ENCODE measurements at places on chromosomes 13 and 19.

DNA sequence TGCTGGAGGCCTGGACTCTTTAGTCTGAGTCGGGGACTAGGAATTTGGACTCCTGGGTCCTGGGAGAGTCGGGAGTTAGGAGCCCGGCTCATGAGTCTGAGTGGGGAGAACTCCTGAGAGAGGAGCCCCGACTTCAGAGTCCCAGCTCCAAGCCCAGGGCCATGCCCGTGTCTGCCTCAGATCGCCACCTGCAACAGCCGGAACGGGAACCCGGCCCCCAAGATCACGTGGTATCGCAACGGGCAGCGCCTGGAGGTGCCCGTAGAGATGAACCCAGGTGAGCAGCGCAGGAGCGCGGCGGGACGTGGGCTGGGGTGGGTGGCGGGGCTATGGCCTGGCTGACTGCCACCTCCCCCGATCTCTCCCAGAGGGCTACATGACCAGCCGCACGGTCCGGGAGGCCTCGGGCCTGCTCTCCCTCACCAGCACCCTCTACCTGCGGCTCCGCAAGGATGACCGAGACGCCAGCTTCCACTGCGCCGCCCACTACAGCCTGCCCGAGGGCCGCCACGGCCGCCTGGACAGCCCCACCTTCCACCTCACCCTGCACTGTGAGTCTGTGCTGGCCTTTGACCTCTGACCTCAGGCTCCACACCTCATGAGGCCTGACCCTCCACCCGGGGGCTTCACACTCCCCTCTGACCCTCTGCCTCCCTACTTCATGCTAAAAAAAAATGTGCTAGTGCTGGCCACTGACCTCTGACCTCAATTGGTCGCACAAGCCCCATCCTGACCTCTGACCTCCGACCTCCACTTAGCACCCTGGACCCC lies 4.4 kb downstream of the BCAM start:
- no peak for DNase-seq

DNA sequence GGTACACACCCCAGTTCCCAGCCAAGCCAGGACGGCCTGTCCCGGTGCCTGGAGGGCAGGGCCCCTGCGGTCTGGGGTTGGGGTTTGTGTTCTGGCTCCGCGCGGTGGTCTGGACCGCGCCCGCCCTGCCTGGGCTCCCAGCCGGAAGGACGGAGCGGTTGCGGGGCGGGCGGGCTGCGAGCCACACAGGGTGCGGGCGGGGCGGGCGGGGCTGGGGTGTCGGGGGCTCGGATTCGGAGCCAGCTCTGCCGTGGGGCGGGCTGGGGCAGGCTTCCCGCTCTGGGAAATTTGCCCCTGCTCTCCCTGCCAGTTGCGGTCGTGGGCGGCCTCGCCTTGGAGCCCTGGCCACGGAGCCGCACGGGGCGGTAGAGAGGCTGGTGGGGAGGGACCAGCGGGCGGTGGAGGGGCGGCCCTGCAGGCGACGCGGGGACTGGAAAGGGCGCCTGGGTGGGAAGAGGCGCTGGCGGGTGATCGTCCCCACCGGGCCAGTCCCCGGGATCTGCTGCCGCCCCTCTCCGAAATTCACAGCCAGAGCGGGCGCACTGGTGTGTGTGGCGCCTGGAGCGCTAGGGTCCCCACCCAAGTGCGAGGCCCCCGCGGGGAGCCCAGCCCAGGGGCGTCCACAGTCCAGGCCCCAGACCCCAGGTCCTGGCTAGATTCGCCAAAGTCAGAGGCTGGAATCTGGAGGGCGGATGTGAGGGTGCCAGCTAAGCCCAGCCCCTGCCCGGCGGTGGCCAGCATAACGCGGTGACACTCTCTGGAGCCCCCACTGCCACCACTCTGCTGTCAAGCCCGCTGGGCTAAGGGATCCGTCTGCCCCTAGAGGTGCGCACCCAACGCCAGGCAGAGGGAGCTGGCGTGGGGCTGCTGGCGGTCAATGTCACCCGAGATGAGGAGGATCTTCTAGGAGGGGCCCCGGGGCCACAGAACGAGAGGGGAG lies 11.0 kb upstream of the ZNF492 start:
- no peak for DNase-seq

GRCh38 chr19:51142119-51142518 lies at the start of gene SIGLEC7:
Gene SIGLEC7, plus strand, starts transcription at chr19:51142301. Its CDS starts 69 bp downstream, at chr19:51142370.
- DNase-seq, result no peak

DNA sequence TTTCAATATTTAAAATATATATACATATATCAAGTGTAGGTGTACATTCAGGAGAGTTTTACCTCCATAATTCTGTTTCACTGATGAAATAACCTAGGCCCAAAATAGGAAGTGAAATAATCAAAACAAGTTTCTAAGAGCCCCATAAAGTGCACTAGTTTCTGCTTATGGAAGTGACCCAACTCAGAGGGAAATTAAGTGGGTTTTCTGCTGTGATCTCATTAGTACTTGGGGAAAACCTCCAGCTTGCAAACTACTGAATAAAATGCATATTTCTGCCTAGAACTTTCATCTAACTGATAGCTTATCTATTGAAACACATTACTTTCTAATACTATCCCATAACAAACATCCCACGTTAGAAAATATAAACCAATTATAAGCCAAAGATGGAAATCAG lies 45.4 kb upstream of the MIR17HG start:
- no peak for DNase-seq

DNA sequence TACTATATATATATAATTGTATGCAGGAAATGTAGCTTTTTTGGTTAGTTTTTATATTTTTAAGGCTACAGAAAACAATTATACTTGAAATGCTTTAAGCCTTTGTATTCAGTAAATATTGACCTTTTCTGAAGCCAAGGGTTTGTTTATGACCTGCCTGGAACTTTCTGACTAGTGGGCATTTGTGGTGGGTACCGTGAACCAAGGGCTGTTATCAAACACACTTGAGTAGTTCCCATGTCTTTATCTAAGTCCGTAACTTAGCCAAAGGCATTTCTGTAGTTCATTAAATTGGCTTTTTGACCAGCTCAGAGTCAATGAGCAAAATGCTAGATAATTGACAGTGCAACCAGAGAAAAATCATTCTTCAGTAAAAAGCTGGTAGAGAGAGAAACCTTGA lies 1444.2 kb upstream of the SLC10A2 start:
- DNase-seq, result no peak

GRCh38 chr13:71278512-71278911 lies 588.5 kb downstream of the DACH1 start:
- no peak for DNase-seq

- peak; percentile 10 for DNase-seq
These were observed 467 bp downstream of the LAMP1 start for GRCh38 chr13:113297370-113298042.

- DNase-seq, result no peak
These were observed 44.0 kb downstream of the BRD4 start for GRCh38 chr19:15288146-15288963.

- no peak for DNase-seq
These were observed 69.2 kb downstream of the PIBF1 start for GRCh38 chr13:72850959-72851677.

- no peak for DNase-seq
These were observed 15.6 kb downstream of the SPACA7 start for GRCh38 chr13:112391746-112392145.

DNA sequence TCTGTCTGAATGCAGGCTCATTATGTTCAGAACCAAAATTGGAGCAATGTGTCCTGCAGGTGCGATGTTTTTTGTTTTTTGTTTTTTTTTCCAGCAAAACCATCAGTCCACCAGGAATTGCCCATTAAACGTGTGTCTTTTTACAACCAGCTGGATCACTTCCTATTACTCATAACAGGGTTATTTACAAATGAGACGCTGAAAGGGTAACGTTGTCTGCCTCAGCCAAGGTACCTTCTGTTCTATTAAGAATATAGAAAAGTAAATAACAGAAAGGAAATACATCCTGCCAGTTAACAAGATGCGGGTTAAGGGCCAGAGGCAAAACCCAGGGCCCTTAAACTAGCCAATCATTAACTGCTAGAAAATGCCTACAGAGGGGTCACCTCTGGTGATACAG lies 590.4 kb downstream of the TBC1D4 start:
- no peak for DNase-seq

GRCh38 chr13:23750383-23751121 lies 138.6 kb downstream of the MIPEP start:
- DNase-seq, result no peak

DNA sequence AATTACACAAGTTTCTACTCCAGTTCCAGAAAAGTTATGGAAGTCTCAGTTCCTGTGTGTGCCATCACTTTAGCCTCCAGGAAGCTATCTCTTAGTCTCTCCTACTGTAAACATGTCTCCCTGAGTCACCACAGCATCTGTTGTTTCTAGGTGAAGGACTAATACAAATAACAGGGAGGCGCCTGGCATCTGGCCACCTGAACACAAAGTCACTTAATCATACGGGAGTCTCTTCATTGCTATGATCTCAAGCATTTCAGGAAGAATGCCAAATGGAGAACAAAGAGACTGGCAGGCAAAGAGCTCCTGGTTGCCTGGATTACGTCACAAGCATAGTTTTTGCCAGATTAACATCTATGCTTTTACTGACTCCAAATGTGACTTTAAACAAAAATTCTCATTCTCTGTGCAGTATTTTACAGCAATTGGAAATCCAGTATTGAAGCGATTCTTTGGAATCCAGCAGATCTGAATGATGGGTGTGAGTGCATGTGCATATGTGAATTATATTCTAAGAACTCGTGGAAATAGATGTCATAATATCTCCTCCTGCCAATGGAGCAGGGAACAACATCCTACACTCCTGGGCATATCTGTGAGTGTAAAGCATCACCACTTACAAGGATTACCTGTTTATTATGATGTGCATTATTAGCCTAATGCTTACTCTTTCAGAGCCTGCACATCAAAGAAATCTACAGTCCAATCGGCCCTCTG lies 572.8 kb downstream of the PCDH9 start:
- no peak for DNase-seq

GRCh38 chr19:49497789-49498103 lies 1.5 kb downstream of the RPS11 start:
- no peak for DNase-seq

DNA sequence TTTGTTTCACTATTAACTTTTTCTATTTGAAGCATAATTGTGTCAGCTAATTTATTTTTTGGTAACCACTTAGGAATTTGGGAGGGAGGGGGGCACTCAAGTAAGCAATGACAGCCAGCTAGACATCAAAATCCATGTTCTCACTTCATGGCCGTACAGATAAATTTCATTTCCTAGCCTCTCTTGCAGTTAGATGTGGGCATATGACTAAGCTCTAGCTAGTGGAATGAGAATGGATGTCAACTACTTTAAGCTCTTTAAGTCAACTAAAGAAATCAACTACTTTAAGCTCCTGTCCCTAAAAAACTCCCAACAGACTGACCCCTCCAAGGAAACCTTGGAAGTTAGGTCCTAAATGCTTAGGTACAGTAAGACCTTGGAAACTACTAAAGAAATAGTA lies 92.0 kb downstream of the KCNRG start:
- no peak for DNase-seq

DNA sequence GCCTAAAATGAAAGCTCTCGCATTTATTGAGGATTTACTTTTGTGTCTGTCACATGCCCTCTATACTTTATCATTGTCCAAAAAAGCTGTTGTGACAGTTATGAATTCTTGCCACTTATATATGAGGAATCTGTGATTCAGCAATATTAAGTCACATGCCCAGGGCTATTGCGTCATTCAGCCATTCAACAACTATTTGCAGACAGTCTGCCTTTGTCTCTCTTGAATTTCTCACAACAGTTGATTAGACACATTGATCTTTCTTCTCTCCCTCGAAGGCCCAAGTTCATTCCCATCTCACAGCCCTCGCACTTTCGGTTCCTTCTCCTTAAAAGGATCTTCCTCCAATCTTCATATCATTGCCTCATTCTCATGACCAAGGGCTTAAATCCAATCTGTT lies 342.6 kb downstream of the MZT1 start:
- DNase-seq, result no peak

- DNase-seq, result no peak
These were observed 830.2 kb upstream of the SPRY2 start for GRCh38 chr13:81171065-81171647.

DNA sequence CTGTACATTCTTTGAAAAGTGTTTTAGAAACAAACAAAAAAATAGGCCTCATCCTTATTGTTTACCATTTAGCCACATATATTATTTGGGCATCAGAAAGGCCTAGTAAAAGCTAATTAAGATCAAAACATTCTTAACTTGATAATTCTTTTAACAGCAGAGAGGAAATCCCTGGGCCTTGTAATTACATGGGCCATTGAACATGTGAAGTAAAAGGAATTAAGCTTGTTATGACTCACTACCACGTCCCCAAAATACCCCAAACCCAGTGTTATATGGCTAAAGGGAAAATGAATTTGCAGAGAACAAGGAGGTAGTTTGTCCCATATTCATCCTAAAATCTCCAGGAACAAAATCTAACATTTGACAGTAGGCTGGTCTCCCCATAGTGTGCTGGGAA lies 439.8 kb downstream of the ITGBL1 start:
- DNase-seq, result no peak

DNA sequence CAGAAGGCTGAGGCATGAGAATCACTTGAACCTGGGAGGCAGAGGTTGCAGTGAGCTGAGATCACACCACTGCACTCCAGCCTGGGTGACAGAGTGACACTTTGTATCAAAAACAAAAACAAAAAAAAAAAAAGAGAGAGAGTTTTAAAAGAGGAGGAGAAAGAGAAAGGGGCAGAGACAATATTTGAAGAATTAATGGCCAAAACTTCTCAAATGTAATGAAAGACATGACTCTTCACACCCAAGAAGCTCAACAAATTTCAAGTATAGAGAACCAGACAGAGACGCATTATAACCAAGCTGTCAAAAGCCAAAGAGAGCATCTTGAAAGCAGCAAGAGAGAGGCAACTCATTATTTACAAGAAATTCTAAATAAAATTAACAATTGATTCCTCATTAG lies 36.9 kb upstream of the USP12 start:
- no peak for DNase-seq

- DNase-seq, result no peak
These were observed 8.1 kb downstream of the MCF2L start for GRCh38 chr13:112977091-112977490.

DNA sequence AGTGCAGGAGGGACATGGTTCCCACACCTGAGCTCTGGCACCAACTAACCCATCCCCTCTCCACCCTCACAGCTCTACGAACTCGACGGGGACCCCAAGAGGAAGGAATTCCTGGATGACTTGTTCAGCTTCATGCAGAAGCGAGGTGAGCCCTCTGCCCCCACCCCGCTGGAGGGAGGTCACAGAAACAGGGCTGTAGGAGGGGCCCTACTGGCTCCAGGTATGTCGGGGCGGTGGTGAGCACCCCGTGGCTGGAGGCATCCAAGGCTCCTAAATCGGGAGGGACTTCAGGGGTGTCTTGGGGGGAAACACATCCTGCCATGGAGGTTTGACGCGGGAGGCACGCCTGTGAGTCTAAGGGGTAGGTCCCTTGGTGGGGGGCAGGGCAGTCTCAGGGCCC lies 24.1 kb upstream of the WDR18 start:
- DNase-seq, result no peak

GRCh38 chr13:93889430-93889951 lies 590.0 kb downstream of the DCT start:
- DNase-seq, result no peak

DNA sequence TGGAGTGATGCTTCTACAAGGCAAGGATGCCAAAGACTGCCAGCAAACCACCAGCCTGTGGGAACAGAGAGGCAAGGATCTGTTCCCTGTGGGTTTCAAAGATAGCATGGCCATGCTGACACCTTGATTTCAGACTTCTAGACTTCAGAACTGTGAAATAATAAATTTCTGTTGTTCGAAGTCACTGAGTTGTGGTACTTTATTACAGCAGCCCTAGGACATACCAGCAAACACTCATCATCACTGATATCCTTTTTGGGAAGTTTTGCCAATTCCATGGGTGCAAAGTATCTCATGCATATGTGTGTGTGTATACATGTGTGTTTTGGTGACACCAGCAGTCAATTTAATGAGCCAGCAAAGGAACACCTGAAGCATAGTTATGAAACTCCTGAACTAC lies 21.0 kb downstream of the LMO7 start:
- no peak for DNase-seq

Data from stimulated activated CD4-positive, alpha-beta T cell treated with anti-CD3 and anti-CD28 coated beads, Interleukin-1b, Interleukin-23, amount 100 ng/mL, for 1 hour (primary cell).